Naive thymus-derived CD8-positive, alpha-beta T cell (primary cell): ENCODE measurements at places on chromosomes 6 and 20.

DNA sequence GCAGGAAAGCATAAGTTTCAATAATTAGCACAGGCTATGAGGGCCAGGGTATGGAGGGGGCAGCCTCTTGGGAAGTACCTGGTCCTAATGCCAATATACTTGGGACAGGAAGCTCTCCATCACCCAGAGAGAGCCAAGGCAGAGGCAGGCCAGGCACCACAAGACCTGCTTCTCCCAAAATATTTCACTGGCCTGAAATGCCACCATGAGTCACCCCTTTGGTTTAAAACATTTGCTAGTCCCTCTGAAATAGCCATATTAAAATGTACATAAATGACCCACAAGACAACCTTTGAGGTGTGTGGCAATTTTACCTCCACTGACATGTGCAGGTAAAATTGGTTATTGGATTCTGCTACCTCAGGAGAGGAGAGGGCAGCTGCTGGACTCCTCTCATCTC, 23.4 kb upstream of the SCUBE3 start:
- no peak for DNase-seq

GRCh38 chr6:167116109-167116837, 6.6 kb upstream of the CCR6 start:
- no peak for DNase-seq

DNA sequence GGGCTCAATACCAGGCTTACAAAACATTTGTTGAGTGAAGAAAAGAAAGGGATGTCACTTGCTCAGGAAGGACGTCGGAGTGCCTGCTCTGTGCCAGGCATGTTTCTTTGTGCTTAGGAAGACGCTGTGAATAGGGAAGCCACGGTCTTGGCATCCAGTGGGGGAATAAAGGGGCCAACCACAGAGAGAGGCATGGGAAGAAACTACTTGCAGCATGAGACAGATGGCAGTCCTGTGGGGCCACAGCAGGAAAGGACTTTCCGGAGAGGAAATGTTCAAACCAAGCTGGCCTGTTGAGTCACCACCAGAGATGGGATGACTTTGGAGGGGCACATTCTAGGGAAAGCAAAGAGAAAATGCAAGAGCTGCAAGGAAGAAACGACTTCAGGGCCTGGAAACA, 173.2 kb downstream of the CDH26 start:
- no peak for DNase-seq

GRCh38 chr6:90790058-90790457, 203.2 kb upstream of the MAP3K7 start:
- no peak for DNase-seq

DNA sequence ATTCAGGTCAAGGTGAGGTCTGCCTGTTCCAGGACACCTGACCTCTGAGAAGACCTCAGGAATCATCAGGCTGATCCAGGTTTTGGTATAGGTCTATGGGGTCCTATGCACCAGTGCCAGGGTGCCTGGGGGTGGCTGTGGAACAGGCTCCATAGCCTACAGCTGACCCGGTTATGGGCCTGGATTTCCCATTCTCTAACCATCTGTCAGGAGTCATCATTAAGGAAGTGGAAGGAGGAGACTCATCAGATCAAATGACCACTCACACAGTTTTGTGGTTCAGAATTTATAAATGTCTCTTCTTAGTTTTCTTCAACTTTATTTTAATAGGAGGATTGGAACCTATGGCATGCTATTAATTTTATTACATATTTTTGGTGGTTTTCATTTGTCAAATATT, 14.8 kb downstream of the PLA2G7 start:
- no peak for DNase-seq

GRCh38 chr20:641516-641875, 11.5 kb downstream of the SRXN1 start:
- no peak for DNase-seq

DNA sequence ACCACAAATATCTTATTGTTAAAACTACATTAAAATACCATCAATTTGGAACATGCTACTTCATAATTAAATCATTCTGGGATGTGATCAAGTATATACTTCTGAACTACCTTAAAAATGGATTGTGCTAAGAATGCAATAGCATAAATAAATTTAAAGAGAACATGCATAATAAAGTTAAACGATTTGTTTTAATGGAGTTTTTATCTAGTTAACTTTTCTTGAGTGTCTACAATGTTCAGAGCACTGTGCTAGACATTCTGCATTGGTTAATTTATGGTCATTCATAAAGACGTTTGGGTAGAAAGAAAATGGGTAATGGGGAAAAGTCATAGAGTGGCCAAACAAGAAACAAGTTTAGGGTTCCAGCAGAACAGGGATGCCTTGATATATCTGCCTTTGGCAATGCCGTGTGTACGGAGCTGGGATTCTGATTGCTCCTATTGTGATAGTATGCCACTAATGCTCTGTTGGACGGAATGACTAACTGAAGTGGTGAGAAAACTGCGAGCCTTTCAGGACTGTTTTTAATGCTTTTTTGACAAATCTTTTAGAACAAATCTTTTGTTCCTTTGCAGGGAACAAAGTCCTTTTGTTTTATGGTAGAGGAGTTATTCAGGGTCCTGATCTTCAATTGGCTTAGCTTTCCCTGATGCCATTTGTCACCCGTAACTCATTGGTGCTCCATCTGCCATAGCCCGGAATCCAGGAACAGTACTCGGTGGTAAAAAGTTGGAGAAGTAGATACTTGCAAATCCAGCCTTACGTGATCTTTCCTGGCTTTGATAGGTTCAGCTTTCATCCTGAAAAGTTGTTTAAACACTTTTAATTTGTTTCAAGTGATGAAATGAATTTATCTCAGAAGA, 162.6 kb downstream of the BCKDHB start:
- no peak for DNase-seq

- no peak for DNase-seq
These were observed 368.2 kb downstream of the SYNE1 start for GRCh38 chr6:152268846-152269442.
